Activated CD4-positive, alpha-beta memory T cell treated with anti-CD3 and anti-CD28 coated beads, Interleukin-2, amount 10 ng/mL, durations not matched to agents 7 days and 5 days (primary cell): ENCODE measurements at places on chromosomes 6 and 20. TPM values are rescaled to one million over a fixed set of nuclear protein-coding genes. Genes with fewer than 3 reads are reported as not detected.

The ESR1 gene
- total RNA-seq = 1.2 TPM

The SNAI1 gene
- 0.38 TPM for total RNA-seq

The PLN gene
- not detected for total RNA-seq

The TEAD3 gene
- total RNA-seq = 0.23 TPM
